ENCODE measurements at places on chromosomes 3 and 15. TPM values are rescaled to one million over a fixed set of nuclear protein-coding genes. Genes with fewer than 3 reads are reported as not detected.
A peak's percentile ranks its signal among the peaks of the same experiment; 100 is the strongest.

GRCh38 chr15:22839046-22839695, 705 bp downstream of the NIPA2 start:
- no peaks in the 10 kb centered on the region for H3K27me3 ChIP-seq
- H3K4me1 ChIP-seq: peaks cover 19% of the 10 kb centered on the region
- DNase-seq: no peak
- no peaks in the 10 kb centered on the region for H3K36me3 ChIP-seq
- peak overlapping the region; percentile 86 for H3K27ac ChIP-seq
- peak overlapping the region; percentile 86 for H3K4me3 ChIP-seq

DNA sequence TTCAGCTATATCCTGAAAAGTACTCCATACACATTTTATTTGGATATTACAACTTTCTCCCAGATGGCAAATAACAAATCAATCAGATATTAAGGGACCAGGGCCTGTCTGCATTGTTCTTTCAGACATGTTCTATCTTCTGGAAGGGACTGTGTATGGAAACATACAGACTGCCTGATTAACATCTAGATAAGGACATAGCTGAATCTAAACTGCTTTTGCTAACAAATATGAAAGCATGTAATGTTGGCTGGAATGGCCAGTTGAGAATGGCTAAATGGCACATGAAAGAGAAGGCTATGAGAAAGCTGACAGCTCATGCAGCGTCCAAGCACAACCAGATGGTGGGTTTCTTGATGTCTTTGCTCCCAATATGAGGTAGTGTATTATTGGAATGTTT, 149.4 kb downstream of the CFAP20DC start:
- no peak overlapping the region for H3K27ac ChIP-seq
- no peaks in the 10 kb centered on the region for H3K4me1 ChIP-seq
- no peak for DNase-seq

DNA sequence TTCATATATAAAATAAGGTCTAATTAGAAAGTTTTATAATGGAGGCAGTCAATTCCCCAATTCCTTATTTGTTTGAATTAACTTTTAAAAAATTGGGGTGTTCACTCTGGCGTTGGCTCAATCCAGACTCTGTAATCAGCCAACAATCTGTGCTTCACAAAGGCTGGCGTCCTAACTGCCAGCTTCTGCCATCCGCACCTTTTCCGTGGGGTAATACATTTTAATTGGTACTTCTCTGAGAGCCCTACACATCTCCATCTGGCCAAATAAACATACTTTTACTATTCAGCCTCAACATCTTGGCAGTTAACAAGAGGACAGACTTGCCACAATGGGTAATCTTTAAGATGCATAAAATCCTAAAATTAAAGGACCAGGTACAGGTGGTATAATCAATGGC, 125.2 kb upstream of the CCNL1 start:
- H3K4me3 ChIP-seq: no peak overlapping the region
- H3K4me1 ChIP-seq: no peaks in the 10 kb centered on the region
- no peaks in the 10 kb centered on the region for H3K27me3 ChIP-seq
- DNase-seq: no peak

DNA sequence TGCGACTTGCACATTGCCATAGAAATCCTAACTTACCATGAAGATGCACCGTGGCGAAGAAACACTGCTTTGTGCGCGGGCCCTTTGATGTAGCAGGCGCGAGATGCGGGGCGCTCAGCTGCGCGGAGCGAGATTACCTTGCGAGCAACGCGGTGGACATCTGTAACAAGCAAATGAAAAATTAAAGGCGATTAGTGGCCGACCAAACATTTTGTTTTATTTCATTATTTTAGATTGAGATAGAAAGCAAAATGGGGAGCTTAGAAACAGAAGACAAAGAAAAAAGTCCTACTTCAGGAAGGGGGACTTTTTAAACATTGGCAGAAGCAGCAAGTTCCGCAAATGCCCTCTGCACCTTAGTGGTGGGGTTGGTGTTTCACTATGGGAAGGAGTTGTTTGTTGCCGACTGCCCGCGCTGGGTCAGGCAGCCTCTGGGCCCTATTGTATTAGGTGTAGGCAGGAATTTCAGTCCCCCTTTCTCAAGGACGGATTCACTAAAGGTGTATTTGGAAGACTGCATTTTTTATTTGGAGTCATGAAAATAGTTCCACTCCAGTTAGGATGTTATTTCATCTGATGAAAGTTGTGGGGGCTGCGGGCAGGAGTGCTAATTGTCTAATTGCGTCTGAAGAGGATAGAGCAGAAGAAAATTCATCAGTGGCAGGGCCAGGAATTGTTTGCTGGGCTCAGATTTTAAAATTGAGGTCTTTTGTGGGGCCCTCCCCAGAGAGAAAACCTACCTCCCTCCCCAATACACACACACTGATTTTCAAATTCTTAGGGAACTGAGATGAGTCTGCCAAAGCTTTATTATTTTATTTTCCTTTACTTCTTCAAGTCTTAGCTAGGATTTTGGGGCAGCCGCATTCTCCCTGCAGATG, 17.4 kb downstream of the ZIC4 start:
- no peak overlapping the region for H3K4me3 ChIP-seq
- peaks cover 99% of the 10 kb centered on the region for H3K27me3 ChIP-seq
- H3K27ac ChIP-seq: no peak overlapping the region
- peaks cover 49% of the 10 kb centered on the region for H3K4me1 ChIP-seq
- H3K36me3 ChIP-seq: no peaks in the 10 kb centered on the region

The TNFSF10 gene
- 76.8 TPM for polyA plus RNA-seq

GRCh38 chr3:67678665-67679064, 24.3 kb upstream of the SUCLG2 start:
- no peaks in the 10 kb centered on the region for H3K27me3 ChIP-seq
- H3K4me3 ChIP-seq: no peak overlapping the region
- H3K36me3 ChIP-seq: no peaks in the 10 kb centered on the region
- no peak for DNase-seq
- H3K27ac ChIP-seq: no peak overlapping the region
- H3K4me1 ChIP-seq: no peaks in the 10 kb centered on the region

DNA sequence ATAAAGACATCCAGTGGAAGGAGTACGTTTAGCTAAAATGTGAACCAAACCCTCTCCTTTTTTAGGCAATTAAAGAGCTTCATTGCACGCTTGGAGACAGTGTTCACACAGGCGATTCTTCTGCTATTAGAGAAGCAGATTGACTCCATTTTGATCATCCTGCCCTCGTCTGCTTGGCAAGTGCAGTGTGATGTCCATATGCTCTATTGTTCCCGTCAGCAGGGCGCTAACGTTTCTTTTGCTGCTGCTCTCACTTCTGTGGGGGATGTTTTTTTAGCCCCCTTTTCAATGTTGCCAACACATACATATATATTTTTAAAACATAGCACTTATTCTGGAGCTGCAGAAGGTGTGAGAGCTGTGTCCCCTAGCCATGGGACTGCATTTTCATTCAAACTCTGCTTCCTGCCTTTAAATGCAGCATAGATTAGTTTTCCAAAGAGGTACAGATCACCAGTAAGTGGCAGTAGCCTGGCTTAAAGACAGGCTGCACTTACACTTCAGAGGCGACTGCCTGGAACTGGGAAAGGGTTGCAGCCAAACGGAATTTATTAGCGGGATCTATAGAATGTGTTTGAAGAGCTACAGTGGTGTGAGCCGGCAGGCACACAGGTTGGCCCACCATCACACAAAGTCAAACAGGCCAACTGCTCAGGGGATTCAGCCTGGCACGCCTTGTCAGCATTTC, 292.6 kb upstream of the DPH6 start:
- H3K4me1 ChIP-seq: peaks cover 7% of the 10 kb centered on the region
- no peaks in the 10 kb centered on the region for H3K36me3 ChIP-seq
- H3K4me3 ChIP-seq: no peak overlapping the region
- no peak for DNase-seq
- no peak overlapping the region for H3K27ac ChIP-seq

DNA sequence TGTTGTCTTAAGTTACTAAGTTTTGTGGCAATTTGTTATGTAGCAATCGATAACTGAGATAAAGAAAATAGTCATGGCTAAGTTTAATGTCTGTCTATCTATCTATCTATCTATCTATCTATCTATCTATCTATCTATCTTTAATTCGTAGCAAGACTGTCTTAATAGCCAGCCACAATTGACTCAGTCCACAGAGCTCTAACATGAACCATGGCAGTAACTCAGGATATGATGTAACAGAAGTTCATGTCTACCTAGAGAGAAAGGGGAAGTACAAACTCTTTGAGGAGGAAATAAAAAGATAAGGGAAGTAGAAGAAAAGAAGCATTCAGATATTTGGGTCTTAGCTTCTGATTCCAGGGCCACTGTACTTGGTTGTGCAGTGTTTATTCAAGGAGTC, 61.5 kb upstream of the FNDC3B start:
- H3K4me3 ChIP-seq: no peak overlapping the region
- DNase-seq: no peak
- H3K4me1 ChIP-seq: no peaks in the 10 kb centered on the region
- no peak overlapping the region for H3K27ac ChIP-seq
- H3K27me3 ChIP-seq: no peaks in the 10 kb centered on the region

- no peak for DNase-seq
- no peaks in the 10 kb centered on the region for H3K36me3 ChIP-seq
- no peaks in the 10 kb centered on the region for H3K4me1 ChIP-seq
- no peak overlapping the region for H3K4me3 ChIP-seq
- H3K27me3 ChIP-seq: no peaks in the 10 kb centered on the region
Measured at GRCh38 chr3:77605308-77605707, 565.4 kb downstream of the ROBO2 start.

The CX3CR1 gene
- polyA plus RNA-seq: not detected

DNA sequence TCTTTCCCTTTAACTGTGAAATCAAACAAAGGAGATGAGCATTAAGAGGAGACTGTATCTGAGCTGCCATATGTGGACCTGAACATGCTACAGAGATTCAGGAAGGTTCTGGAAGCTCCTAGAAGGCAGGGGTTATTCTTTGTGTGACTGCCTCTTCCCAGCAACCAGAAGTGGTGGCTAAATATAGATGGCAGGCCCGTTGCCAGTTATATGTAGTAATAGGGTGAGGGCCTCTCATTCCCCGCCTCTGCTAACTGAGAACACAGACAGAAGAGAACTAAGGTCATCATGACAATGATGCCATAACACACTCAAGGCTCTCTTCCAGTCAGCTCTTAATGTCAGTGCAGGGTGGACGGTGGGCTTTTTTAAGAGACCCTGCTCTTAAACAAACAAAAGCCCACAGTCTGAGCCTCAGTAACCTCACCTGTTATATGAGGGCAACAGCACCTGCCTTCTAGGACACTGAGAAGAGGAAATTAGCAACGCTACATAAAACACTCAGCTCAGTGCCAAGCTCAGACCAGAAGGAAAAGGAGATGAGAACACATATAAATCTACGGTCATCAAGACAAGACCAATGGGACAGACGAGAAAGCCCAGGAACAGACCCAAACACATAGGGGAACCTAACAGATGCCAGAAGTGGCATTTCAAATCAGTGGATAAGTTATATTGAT, 22.3 kb downstream of the CFAP92 start:
- no peaks in the 10 kb centered on the region for H3K27me3 ChIP-seq
- DNase-seq: no peak
- no peak overlapping the region for H3K4me3 ChIP-seq
- no peaks in the 10 kb centered on the region for H3K4me1 ChIP-seq
- H3K36me3 ChIP-seq: no peaks in the 10 kb centered on the region

DNA sequence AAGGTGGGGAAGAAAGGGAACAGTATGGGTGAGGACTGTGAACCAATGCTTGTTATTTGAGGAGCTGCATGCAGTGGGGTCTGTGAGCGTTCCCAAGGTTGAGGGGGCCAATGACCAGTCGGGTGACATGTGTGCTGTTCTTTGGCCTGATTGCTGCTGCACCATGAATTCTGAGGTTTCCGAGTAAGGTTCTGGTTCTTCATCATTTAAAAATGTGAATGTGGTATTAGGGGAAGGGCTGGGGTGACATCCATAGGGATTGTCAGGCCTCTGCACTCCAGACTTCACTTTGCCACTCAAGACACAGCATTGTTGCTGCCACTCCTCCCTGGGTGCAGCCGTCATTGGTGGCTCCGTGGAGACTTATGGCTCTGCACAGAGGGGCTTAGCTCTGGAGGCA, 32.5 kb downstream of the ABHD17C start:
- no peak overlapping the region for H3K4me3 ChIP-seq
- H3K4me1 ChIP-seq: peaks cover 42% of the 10 kb centered on the region
- no peaks in the 10 kb centered on the region for H3K36me3 ChIP-seq
- no peak for DNase-seq

DNA sequence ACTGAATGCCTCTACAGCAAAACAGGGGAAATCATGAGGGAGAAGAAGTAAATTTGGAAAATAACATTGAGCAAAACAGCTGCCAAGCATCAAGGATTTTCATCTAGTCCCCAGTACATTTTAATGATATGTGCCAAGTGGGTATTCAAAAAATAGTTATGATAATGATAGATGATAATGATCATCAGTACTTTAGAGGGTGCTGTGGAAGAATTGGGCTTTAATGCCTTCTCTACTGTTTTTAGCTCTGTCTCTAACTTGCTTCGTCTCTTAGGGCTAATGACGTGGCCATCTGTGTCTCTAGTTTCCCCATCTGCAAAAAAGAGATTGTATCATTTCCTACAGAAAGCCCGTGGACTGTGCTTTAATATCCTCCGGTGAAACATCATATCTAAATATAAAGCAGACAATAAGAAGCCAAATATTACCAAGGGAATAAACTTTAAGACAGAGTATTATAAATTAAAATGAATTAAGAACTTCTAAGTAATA, 10.2 kb upstream of the FSIP1 start:
- no peak overlapping the region for H3K4me3 ChIP-seq
- no peak overlapping the region for H3K27ac ChIP-seq

- no peaks in the 10 kb centered on the region for H3K4me1 ChIP-seq
- DNase-seq: no peak
- no peaks in the 10 kb centered on the region for H3K27me3 ChIP-seq
Measured at GRCh38 chr15:77180270-77180669, 109.4 kb upstream of the TSPAN3 start.

The ITIH1 gene
- not detected for polyA plus RNA-seq

The IL17RE gene
- 11.4 TPM for polyA plus RNA-seq

The PIAS1 gene
- 7.9 TPM for polyA plus RNA-seq

The KIF23 gene
- polyA plus RNA-seq: 1.8 TPM

The ATP2C1 gene
- 38.7 TPM for polyA plus RNA-seq

GRCh38 chr3:51680663-51681230, 9.7 kb downstream of the TEX264 start:
- H3K27ac ChIP-seq: no peak overlapping the region
- peaks cover 7% of the 10 kb centered on the region for H3K36me3 ChIP-seq
- H3K27me3 ChIP-seq: no peaks in the 10 kb centered on the region
- peaks cover 9% of the 10 kb centered on the region for H3K4me1 ChIP-seq

- H3K27me3 ChIP-seq: no peaks in the 10 kb centered on the region
- no peak overlapping the region for H3K4me3 ChIP-seq
- H3K4me1 ChIP-seq: no peaks in the 10 kb centered on the region
Measured at GRCh38 chr15:64691896-64692565, 83.4 kb downstream of the RBPMS2 start.

The SNRPA1 gene
- 76.3 TPM for polyA plus RNA-seq

- no peak for DNase-seq
- no peak overlapping the region for H3K27ac ChIP-seq
- no peaks in the 10 kb centered on the region for H3K36me3 ChIP-seq
- H3K4me3 ChIP-seq: no peak overlapping the region
- no peaks in the 10 kb centered on the region for H3K27me3 ChIP-seq
- H3K4me1 ChIP-seq: peaks cover 44% of the 10 kb centered on the region
Measured at GRCh38 chr3:14728113-14728512, 53.2 kb downstream of the C3orf20 start.
